ENCODE measurements at places on chromosomes 2 and 18. TPM values are rescaled to one million over a fixed set of nuclear protein-coding genes. Genes with fewer than 3 reads are reported as not detected.

DNA sequence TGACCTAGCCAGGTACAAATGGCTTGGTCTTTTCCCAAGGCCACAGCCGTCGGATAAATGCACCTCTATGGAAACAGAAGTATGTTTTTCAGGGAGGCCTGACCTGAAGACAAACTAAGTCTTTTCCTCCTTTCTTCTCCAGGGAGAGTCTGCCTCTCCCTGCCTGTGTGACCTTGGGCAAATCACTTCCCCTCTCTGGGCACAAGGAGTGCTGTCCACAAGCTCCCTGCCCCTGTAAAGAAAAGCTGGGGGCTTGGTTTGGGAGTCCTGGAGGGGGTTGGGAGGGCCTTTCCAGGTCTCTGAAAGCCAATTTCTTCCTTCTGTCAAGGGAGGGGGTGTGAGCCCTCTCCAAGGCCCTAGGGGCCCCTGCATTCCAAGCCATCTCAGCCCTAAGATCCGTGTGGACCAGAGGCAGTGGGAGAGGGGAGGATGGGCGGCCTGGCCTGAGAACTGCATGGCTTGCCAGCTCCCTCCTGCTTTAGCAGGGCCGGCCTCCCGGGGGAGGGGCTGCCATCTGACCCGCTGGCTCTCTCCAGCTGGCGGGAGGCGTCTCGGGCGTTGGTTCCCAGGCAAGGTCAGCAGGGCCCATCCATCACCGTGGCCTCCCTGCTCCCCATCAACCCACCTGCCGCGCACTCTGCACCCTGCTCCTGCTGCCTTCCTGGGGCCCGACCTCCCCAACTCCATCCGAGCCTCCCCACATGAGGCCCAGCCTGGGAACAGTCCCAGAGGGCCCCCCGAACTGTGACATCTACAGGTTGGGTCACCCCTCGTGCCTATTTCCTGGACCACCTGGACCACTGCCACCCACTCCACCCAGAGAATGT, 61.4 kb downstream of the SMAD7 start:
- no peak for DNase-seq

GRCh38 chr2:198347349-198347748, 543.0 kb downstream of the PLCL1 start:
- DNase-seq, result no peak

- no peak for DNase-seq
Observed at GRCh38 chr2:195363496-195363895, 293.5 kb upstream of the SLC39A10 start.

DNA sequence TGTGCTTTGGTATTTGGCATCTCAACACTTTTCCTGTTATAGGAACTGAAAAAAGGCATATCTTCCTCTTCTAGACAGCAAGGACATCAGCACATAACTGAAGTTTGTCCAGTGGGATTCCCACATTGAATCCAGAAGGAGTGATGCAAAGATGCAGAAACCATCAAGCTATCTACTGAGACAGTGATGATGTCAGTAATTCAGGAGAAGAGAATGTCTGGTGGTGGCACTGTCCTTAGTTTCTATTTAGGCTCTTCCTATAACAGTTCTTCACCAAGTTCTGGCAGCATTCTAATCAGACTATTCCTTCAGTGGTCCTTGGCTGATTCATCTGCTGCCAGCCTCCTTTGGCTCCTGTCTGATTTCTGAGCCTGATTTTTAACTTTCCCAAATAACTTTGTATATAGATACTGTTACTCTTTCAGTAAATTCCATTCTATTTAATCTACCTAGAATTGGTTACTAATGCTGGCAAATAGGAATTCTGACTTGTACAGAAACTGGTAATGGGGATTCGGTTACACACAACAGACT, 56.6 kb upstream of the AGPS start:
- DNase-seq, result no peak

- DNase-seq, result no peak
Observed at GRCh38 chr2:163351966-163352365, 383.8 kb downstream of the FIGN start.

DNA sequence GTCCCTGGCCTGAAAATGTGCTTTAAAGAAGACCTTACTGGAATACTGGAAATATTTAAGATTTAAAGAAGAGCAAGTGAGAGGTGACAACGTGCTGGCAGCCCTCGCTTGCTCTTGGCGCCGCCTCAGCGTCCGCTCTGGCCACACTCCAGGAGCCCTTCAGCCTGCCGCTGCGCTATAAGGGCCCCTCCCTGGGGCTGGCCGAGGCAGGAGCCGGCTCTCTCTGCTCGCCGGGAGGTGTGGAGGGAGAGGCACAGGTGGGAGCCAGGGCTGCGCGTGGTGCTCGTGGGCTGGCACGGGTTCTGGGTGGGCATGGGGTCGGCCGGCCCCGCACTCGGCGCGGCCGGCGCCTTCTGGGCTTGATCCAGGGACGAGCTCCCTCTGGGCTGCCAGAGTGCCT, 2.9 kb upstream of the COQ10B start:
- peak; percentile 63 for DNase-seq

DNA sequence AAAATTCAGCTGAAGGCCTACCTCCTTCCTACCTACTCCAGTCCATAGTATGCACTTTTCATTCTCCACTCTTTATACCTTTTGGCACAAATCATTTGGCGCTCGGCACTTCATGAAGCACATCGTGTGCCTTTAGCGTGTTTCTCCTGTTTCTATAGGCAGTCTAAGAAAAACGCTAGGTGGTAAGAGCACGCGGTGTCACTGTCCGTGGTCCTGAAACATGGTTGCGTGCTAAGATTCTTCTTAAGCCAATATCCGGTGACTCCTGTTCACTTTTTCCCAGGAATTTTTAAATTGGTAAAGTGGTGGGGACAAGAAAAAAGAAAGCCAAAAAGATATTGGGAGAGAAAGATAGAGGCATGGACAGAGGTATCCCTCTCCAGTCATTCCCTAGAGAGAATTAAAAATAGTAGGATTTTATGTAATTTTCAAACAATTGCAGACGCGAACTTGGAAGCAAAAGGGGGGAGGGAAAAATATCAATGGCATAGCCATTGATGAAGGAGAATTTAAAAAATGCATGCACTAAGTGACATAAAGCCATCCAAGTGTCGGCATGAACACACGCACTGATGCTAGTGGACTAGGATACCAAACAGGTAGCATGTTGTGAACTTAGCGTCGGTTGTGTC, 1.4 kb upstream of the CTNNA2 start:
- DNase-seq, result peak; percentile 46

GRCh38 chr2:1638281-1638860, 105.9 kb downstream of the PXDN start:
- no peak for DNase-seq

DNA sequence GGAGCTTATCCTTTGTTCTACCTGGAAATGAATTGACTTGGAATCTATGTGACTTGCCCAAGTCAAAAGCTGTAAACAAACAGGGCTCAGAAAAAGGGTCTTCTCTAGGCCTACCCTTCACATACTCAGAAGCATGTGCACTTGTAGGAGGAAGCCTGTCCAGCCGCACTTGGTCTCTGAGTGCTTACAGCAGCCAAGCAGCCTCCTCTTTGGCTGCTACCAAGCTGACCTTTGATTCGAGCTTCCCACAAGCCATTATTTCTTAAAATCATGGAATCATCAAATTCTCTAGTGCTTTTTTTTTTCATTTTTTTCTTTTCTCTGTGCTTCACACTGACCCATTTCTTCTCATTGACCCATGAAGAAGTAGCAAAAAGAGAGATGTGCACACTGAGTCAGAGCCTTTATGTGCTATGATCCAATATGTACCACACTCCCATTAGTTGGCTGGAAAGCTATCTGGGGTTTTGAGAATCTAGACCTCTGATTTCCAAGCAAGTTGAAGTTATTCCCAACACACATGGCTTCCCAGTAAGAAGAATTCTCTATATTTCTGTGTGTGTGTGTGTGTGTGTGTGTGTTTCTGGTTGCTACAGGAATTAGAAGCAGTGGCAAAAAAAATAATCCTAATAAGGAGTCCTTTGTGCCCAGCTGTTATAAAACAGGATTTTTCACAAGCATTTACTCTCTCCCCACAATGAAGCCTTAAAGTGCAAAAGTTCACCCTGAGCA, 550.3 kb upstream of the TNP1 start:
- no peak for DNase-seq

DNA sequence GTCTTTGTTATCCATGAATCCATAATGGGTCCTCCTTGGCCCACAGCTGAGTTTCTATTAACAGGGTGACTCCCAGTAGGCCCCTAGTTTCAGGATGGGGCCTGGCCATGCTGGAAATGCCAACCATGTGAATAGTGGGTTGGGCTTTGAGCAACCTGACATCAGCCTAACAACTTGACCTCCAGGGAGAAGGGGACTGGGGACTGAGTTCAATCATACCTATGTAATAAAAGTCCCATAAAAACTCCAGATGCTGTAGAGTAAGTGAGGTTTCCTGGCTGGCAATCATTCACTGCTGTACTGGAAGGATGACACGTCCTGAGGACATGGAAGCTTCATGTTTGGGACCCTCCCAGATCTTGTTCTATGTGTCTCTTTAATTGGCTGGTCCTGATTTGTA, 7.9 kb downstream of the REV1 start:
- DNase-seq, result no peak

DNA sequence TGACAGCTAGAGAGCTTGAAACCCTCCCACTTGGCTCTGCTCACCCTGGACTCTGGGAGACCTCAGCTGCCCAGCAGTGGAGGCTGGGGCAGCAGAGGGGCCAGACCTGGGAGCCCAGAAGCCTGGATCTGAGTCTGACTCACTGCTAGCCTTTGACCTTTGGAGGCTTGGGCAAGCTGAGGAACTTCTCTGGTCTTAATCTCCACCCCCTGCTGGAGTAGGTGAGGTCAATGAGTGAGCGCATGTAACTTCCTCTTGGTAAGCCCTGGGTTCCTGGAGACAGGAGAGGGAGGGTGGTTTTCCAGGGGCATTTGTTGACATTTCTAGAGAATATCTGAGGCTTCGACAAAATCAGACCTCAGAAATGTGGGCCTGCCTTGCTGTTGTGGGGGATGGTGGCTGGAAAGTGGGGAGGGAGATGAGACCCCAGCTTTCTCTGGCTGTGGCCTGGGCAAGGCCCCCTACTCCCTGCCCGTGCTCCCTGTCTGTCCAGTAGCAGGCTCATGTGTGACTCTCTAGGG, 73.0 kb upstream of the YWHAQ start:
- DNase-seq, result peak; percentile 58

DNA sequence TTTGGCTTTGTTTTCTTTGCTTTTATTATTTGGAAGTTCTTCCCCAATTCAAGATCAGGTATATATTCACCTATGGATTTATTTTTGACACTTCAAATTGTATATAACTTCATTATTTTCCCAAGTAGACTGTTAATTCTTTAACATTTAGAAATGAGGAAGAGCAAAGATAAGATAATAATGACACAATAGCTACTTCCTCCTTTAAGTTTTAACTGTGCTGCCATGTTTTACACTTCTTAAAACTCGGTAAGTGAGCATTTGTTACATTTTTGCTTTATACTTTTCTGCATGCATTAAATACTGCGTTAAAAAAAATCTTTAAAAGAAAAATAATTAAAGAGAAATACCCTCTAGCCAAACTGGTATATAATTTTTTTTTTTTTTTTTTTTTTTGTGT, 32.5 kb downstream of the SLC66A3 start:
- DNase-seq, result no peak

DNA sequence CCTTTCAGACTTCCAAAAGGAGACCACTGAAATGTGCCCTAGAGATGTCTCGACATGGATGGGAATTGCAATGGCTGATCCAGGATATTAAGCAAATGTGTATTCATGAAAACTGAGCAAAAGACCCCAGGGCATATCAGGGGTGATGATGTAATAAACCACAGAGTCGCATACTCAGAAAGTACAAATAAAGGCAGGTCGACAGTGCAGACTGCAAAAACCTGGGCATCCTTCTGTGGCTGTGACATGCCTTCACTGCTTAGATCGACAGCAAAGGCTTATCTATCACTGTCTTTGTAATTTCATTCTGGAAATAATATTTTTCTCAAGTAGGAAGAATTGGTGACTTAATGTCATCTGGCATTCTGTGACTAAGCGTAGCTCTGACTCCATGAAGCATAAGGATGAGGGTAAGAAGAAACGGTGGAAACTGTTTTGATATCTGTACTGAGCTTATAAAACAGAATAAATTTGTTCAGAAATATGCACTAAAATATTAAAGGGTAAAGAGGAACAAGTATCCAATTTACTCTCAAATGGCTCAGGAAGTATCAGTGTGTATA, 115.6 kb upstream of the NRP2 start:
- DNase-seq, result no peak

GRCh38 chr2:119736021-119736420, 23.7 kb upstream of the PTPN4 start:
- DNase-seq, result no peak

- no peak for DNase-seq
Observed at GRCh38 chr18:40698129-40698528, 1256.9 kb upstream of the PIK3C3 start.

- DNase-seq, result no peak
Observed at GRCh38 chr18:55503167-55503820, 84.7 kb downstream of the TCF4 start.

- no peak for DNase-seq
Observed at GRCh38 chr18:25307192-25307591, 44.8 kb downstream of the ZNF521 start.

- no peak for DNase-seq
Observed at GRCh38 chr2:178404368-178404767, 46.6 kb downstream of the PRKRA start.

DNA sequence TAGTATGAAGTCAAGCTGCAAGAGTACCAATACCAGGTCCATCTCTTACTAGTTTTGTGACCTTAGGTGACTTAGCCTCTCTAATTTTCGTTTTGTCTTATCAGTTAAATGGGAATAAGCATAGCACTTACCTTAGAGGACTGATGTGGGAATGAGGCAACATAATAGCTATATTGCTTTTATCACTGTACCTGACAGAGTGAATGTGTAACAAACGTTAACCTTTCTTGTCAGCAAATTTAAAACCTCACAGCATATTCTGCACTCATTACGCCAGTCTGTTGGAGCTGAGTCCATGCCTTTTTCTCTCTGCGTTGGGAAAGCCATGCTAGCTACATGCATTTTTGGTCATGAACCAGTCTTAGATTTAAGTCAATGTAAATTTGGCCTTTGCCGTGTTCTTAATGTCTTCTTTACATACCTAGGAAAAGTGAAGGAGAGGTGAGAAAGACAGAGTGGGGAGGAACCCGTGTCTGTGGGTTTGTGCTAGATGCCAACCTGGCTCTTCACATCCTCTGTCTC, at the start of gene IL36B:
Gene IL36B, minus strand, starts transcription at position 472 of the 522 bp plus-strand sequence.
- DNase-seq, result no peak

Gene DCC
- total RNA-seq, result 4.5 TPM

Gene SS18
- 57.1 TPM for total RNA-seq

Gene CDH7
- total RNA-seq, result not detected

Gene PKDCC
- total RNA-seq, result 65.8 TPM

Gene FRZB
- total RNA-seq, result 2.9 TPM

Gene OXER1
- total RNA-seq, result 1.9 TPM

Gene RTKN
- 27.5 TPM for total RNA-seq
